ENCODE measurements at places on chromosomes 3 and 15. TPM values are rescaled to one million over a fixed set of nuclear protein-coding genes. Genes with fewer than 3 reads are reported as not detected.

The C3orf70 gene
- 0.15 TPM for total RNA-seq

The GAP43 gene
- not detected for total RNA-seq

The CFAP20DC gene
- 1.7 TPM for total RNA-seq

The CHDH gene
- total RNA-seq = under 0.01 TPM

The CHRM5 gene
- total RNA-seq = not detected

The MNS1 gene
- 1.5 TPM for total RNA-seq

The TRANK1 gene
- total RNA-seq = 2.9 TPM

The CSK gene
- 34.8 TPM for total RNA-seq

The SLC9A9 gene
- total RNA-seq = 1.3 TPM

The GOLGA8T gene
- under 0.01 TPM for total RNA-seq

The GHSR gene
- not detected for total RNA-seq
